ENCODE measurements at places on chromosomes 3 and 15.

DNA sequence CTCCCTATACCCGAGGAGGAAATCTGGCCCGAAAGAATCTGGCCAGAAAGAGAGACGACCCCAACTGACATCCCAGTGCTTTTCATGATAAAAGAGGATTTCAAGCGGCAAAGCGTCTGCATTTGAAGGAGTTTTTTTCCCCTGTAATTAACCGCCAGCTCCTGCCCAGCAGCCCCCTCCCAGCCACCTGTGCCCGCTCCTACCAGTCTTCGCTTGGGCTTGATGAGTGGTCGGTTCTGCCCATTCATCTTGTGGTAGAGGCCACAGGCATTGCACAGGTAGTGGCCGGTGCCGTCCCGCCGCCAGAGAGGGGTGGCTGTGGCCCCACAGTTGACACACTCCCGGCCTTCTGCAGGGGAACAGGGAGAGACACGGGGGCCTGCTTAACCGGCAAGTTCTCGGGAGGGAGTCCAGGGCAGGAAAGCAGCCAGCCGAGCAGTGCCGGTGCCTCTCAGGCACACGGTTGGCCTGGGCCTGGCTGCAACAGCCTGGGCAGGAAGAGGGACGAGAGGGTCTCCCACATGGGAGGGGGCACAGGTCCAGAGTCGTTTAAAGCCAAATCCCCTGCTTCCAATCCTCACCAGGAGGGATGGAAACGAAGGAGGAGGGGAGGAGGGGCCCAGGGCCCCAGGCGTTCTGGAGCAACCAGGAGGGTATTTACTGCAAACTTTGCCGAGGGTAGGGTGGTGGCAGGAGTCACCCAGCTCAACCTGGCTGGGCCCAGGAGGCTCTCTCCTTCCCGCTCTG lies 9.2 kb downstream of the GATA2 start:
- DNase-seq: peak; percentile 62

- DNase-seq: no peak
These were observed 22.9 kb upstream of the CCNL1 start for GRCh38 chr3:157182879-157183278.

DNA sequence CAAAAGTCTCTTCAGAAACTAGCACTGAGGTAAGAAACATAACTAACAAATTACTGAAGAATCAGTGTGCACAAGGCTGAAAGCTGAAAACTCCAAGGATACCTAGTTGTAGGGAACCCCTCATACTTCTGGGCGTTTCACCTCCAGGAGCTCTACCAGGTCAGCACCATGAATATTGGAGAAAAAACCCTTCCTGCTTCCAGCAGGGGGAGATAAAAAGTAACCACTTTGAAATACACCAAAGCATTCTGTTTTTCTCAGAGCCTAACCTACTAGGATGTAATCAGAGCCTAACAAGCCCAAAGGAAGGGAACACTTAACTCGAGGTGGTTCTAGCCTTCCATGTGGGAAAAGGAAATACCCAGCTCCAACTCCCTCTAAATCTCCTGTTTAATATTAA lies 175.8 kb upstream of the MME start:
- DNase-seq: peak; percentile 39

DNA sequence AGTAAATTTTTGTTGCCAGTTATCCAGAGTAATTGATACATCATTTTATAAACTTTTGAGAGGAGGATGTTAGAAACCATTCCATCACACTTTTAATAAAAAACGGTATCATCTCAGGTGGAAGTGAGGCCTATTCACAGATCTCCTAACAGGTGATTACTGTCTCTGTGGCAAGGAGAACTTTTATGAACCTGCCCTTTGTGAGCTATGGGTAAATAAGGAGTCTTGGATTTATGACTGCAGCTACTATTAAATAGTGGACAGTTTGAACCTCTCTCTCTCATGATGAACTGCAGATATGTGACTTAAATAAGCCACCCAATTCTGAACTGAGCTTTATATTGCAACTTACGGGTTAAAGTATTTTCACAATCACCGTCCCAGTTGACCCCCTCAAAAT lies 45.7 kb downstream of the ZFAND6 start:
- no peak for DNase-seq

DNA sequence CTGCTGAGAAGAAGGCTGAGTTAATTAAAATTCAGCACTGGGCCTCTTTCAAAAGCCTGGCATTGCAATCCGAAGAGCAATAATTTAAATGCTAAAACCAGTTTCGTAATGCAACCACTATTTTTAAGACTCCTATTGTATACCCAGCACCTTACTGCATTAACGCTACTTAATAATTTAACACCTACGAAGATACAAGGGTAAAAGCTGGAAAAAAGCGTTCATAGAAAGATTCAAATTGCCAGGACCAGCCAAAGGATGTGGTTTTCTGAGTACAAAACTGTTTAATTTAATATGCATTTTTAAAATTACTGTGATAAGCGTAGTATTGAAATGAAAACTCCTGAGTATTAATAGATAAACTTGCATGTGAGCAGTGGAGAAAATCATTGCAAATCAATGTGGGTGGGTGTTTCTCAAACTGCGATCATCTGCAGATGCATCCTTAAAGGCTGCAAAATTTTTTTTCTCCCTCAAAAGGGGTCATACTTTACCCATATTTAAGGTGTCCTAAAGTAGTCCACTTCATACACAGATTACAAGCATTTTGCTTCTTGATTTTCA lies 12.9 kb upstream of the RASGRP1 start:
- DNase-seq: no peak

GRCh38 chr3:63492464-63492863 lies 160.0 kb upstream of the SNTN start:
- DNase-seq: no peak

DNA sequence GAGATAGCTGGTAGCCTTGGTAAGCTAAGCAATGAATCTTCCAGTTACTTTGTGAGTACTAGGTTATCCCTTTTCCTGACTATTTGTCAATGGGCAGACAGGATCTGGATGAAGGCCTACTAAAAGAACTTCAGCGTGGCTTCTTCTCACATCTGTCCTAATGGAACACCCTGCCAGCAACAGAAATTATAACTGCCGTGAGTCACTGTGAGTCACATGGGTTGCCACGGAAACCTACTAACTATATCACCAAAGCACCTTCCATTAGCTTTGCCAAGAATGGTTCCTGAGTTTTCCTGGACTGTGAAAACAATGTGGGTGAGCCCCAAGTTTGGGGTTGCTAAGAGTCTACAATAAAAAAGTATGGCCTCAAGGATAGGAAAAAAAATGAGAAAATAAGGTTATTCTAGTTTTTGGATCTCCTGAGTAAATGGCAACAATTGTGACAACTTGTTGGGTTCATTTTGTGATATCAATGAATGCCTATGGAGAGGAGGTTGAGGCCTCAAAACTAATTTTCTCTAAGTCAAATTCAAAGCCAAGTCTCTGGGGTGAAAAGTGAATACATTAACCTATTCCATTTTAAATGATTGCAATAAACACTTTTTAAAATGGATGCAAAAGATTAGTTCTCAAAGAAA lies 195.1 kb upstream of the ICE2 start:
- peak; percentile 44 for DNase-seq

GRCh38 chr3:176439729-176440128 lies 757.6 kb downstream of the TBL1XR1 start:
- no peak for DNase-seq

GRCh38 chr3:151856118-151856517 lies 17.3 kb upstream of the SUCNR1 start:
- no peak for DNase-seq

GRCh38 chr3:168442502-168442901 lies 346.8 kb upstream of the GOLIM4 start:
- no peak for DNase-seq

DNA sequence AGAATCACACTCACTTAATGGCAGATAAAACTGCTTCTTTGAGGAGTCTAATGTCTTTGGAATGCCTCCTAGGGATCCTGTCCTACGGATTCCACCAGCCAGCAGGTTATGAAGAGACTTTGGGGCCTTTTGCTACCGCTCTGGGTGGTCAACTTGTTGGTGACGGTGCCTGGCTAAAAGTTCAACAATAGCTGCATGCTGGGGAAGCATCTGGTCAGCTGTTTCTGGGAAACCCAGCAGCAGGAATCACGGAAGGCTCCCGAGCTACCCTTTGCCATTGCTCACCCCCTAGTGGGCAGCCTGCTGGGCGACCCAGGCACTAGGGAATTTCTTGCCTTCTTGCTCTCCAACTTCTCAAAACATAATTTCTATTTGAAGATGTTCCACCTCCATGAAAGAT lies 263.3 kb downstream of the NEK10 start:
- no peak for DNase-seq

- DNase-seq: peak; percentile 39
These were observed 29.1 kb upstream of the ST6GAL1 start for GRCh38 chr3:186901135-186901734.

- no peak for DNase-seq
These were observed 322.8 kb downstream of the RAP2B start for GRCh38 chr3:153484842-153485241.

DNA sequence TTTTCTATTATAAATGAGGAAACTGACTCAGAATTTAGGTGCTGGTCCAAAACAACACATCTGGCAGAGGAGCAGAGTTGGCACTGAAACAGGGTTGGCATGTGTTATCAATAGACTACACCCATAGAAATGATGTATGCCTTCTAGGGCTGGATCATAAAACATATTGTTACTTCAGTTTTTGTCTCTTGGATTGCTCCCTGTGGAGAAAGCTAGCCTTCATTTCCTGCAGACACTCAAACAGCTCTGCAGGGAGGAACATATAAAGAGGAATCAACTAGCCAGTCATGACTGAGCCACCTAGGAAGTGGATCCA lies 507 bp upstream of the MRPL3 start:
- DNase-seq: peak; percentile 25

- no peak for DNase-seq
These were observed 86.1 kb downstream of the VPS13C start for GRCh38 chr15:61974118-61974517.

DNA sequence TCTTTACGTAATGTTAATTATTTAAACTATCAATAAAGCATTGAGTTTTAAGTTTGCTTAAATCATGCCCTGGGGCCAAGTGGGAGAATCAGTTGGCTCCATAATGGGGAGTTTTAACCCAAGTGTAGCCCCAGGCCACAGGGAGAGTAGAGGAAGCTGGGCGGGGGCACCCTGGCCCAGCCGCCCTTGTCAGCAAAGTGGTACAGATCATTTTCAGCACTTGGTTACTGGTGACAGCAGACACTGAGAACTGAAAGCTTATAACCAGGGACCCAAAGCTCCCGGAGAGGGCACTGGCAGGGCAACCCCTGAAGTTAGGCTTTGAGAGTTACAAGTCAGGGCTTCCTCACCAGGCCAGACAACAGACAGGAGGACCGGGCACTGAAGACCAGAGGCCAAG lies 90.6 kb downstream of the SEMA5B start:
- DNase-seq: no peak

- DNase-seq: no peak
These were observed 14.3 kb downstream of the CD47 start for GRCh38 chr3:108076564-108076963.

All from hematopoietic multipotent progenitor cell treated with erythropoietin and hydrocortisone succinate and interleukin-3 and kit ligand, for 4 days (in vitro differentiated cells).